ENCODE measurements at places on chromosomes 3 and 15.

DNA sequence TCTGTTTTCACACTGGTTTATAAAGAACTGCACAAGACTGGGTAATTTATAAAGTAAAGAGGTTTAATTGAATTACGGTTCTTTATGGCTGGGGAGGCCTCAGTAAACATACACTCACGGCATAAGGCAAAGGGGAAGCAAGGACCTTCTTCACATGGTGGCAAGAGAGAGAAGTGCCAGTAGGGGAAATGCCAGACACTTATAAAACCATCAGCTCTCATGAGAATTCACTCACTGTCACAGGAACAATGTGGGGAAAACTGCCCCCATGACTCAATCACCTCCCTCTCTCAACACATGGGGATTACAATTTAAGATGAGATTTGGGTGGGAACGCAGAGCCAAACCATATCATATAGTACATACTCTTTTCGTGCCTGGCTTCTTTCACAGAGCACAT, 42.4 kb downstream of the MAP2K1 start:
- DNase-seq = no peak

DNA sequence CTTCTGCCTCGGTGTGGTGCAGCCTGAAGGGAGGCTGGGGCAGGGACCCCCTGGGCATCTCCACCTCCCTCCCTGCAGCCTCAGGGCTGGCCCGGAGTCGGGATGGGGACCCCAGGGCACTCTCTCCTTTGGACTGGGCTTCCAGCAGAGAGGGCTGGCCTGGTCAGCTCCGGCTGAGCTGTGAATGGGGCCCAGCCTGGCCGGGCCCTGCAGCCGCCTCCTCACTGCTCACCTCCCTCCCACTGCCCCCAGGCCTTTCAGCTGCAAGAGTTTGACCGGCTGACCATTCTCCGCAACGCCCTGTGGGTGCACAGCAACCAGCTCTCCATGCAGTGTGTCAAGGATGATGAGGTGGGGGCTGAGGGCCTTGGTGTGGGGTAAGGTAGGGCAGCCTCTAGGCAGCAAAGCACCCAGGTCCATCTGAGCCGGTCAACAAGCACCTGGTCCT, 36.0 kb downstream of the PSTPIP1 start:
- DNase-seq = no peak

DNA sequence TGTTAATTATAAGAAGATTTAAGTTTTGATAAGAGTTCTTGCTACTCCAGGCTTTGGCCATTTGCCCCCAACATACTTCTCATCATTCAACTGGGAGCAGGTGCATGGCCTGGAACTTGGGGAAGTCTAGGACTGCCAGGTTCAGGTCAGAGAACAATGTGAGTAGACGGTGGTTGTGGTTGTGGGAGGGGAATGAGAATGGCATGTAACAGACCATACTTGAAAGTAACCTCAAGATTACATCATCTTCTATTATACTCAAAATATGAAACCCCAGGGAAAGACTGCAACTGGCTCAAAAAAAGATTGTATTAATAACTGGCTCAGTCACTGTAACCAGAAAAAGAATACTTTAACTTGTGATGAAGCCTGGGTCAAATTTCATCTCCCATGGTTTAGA, 364.9 kb upstream of the DPPA4 start:
- DNase-seq = no peak

- no peak for DNase-seq
Measured at GRCh38 chr15:64315216-64315615, 40.8 kb downstream of the CSNK1G1 start.

- no peak for DNase-seq
Measured at GRCh38 chr3:153970741-153971347, 150.3 kb upstream of the ARHGEF26 start.

DNA sequence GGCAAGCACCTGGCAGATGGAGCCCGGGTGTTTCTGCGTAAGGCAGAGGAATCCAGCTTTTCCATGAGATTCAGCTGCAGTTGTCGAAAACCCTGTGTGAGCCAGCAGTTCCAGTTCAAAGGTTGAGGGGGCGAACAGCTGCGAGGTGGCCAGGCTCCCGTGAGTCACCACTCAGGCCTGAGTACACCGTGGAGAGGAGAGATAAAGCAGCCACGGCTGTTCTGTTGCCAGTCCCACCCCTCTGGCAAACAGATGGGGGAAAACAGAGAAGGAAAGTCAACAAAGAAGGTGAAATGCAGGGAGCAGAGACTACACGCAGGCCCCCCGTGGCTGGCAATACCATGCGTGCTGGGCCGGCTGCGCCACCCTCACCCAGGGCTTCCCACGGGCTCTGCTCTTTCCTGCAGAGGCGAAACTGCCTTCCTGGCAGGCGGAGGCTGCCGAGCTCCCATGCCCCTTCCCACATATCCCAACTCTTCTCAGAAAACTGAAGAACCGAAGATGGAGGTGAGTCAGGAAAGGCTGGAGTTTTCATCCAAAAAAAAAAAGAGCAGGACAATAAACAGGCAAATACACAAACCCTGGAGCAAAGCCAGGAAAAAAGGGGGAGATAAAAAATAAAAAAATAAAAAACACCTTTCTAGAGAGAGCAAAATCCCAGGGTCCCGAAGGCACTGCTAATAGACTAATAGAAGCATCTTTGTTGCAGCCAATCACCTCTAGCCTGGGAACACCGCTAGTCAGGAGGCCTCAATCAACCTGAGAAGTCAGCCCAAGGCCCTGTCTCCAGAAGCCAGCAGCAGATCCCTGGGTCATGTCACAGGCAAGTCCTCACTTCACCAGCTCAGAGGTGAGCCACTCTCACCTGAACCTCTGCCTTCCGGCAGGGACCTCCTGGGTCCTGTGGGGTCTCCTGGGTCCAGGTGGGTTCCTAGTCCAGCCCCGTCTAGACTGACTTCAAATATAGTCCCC, 37.7 kb downstream of the FAM174B start:
- DNase-seq = no peak

GRCh38 chr3:43328653-43329052, 42.3 kb downstream of the SNRK start:
- no peak for DNase-seq

- DNase-seq = no peak
Measured at GRCh38 chr3:15633159-15633558, 31.6 kb downstream of the BTD start.

GRCh38 chr3:58296843-58297242, 9.2 kb upstream of the RPP14 start:
- DNase-seq = no peak

DNA sequence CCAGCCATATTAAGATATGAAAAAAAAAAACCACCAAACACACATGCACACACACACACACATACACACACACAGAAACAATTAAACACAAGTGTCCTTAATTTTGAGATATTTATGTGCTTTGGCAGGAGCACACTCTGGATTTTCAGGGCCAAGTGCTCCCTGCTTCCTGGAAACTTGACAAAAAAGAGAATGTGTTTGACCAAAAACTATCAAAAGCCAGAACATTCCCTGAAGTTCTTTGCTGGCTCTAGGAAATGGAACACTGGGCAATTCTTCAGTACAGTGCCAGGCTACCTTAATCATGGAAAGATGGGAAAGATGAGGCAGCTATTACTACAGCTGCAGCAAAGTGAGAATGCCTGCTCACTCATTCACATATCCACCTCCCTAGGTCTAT, 44.6 kb downstream of the P3H2 start:
- DNase-seq = no peak

DNA sequence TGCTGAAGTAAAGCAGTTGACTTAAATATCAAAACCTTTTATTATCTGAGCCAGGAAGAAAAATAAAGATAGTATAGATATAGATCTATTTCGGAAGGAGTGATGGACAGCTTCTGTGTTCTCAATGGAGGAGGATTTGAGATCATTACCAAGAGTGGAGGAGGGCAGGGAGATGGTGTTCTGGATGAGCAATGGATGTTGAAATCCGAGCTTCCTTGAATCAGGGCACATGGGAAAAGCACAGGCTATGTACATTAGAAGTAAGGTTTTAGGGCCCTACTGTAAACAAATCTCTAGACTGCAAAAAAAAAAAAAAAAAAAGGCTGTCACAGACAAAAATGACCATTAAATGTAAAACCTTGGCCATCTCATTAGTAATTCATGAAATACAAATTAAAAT, 43.2 kb downstream of the GTPBP8 start:
- no peak for DNase-seq

- no peak for DNase-seq
Measured at GRCh38 chr3:94887065-94887464, 824.2 kb downstream of the NSUN3 start.

DNA sequence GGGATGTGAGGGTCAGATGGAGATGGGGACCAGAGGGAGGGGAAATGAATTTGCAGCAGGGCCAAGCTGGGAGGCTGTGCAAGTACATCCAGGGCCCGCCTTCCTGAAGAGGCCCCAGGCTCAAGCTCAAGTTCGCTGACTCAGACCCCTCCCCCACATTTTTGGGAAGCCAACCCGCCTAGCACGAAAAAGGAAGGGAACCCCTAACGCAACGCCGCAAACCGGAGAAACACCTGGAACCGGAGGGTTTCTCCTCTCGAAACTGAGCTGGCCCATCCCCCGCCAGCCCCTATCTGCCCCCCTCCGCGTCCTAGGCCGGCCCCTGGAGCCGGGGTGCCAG, 624 bp downstream of the AP3B2 start:
- no peak for DNase-seq

- DNase-seq = no peak
Measured at GRCh38 chr3:135243616-135244015, 448.6 kb downstream of the EPHB1 start.

- no peak for DNase-seq
Measured at GRCh38 chr3:88385090-88385489, 235.3 kb downstream of the C3orf38 start.

DNA sequence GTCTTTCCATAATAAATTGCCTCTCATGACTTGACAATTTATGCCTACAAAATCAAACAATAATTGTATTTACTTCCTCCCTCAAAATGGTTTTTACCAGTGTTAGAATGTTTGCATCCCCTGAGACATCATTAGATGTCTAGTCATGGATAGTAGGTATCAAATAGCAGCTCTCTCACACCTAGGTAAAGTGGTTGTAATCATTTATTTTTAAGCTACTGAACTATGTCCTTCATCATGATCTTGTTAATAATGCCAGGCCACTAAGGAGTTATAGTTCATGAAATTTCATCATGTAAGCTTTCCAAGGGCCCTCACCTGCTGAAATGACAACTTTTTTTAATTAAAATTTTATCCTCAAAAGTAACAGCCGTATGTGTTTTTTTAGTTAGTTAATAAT, 134.1 kb downstream of the ARPP21 start:
- no peak for DNase-seq

DNA sequence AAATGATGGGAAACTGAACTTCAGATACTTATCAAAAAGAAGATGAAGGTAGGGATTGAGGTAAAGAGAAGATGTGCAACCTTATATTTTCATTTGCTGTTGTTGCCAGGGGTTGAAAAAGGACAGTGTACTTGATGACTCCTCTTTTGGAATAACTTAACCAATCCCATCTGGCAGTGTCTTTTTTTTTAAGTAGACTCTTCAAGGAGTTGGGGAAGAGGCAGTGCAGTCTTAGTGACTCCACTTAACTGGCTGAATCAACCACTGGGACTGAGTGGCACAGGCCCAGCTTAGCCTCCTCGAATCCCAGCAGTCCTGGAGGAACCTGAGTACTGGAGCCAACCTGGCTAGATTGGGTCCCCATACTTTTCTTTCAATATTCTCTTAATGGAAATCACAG, 27.3 kb upstream of the FILIP1L start:
- DNase-seq = no peak

DNA sequence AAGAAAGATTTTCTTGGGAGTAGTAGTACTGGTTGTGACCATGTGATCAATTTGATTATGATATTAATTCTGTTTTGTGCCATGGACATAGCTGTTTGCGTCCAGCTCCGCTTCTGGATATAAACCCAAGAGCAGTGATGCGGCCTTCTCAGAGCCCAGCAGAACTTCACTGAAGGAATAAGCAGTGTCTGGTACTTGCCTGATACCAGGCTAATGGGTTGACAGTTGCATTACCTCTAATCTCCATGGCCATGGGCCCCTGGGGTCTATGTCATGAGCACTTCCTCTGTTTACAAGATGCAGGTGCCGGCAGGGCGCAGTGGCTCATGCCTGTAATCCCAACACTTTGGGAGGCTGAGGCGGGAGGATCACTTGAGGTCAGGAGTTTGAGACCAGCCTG, 36.3 kb upstream of the RAB6B start:
- no peak for DNase-seq

All from activated T-helper 1 cell treated with Interleukin-2 at 50 U/mL for 16 hours (primary cell).